Mammary epithelial cell (primary cell): ENCODE measurements at places on chromosomes 7 and 10. TPM values are rescaled to one million over a fixed set of nuclear protein-coding genes. Genes with fewer than 3 reads are reported as not detected.
A peak's percentile ranks its signal among the peaks of the same experiment; 100 is the strongest.

- DNase-seq, result no peak
Measured at GRCh38 chr10:112287844-112288243, 4.6 kb downstream of the TECTB start.

DNA sequence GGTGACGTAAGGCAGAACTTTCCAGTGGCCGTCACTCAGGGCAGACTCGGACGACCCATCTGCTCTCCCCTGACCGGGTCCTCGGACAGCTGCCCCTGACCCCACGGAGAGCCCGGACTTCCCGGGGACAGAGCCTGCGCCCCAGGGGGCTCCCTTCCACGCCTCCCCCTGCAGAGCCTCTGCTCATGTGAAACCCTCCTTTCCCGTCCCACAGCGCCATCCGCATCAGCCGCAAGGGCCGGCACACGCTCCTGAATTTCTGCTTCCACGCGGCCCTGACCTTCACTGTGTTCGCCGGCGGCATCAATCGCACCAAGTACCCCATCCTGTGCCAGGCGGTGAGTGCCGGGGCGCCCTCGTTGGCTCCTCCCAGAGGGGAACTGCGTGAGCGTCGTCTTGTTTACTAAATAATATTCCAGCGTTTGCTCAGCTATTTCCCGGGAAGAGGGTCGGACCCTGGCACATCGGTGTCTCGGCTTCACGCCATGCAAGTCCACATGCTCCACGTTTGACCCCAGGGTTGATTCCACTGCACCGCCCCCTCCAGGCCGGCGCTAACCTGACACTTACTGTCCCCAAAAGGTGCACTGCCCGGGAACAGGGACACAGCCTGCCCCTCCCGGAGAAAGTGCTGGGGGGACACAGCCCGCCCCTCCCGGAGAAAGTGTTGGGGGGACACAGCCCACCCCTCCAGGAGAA lies 10.9 kb downstream of the ADGRA1 start:
- no peak for DNase-seq

GRCh38 chr10:33553748-33554571 lies 219.5 kb upstream of the NRP1 start:
- no peak for DNase-seq

Gene ZNF488
- polyA plus RNA-seq, result 3.5 TPM

- DNase-seq, result no peak
Measured at GRCh38 chr10:133334503-133335245, 2.0 kb downstream of the CALY start.

Gene TAS2R5
- 0.37 TPM for polyA plus RNA-seq

Gene TEX36
- polyA plus RNA-seq, result not detected

DNA sequence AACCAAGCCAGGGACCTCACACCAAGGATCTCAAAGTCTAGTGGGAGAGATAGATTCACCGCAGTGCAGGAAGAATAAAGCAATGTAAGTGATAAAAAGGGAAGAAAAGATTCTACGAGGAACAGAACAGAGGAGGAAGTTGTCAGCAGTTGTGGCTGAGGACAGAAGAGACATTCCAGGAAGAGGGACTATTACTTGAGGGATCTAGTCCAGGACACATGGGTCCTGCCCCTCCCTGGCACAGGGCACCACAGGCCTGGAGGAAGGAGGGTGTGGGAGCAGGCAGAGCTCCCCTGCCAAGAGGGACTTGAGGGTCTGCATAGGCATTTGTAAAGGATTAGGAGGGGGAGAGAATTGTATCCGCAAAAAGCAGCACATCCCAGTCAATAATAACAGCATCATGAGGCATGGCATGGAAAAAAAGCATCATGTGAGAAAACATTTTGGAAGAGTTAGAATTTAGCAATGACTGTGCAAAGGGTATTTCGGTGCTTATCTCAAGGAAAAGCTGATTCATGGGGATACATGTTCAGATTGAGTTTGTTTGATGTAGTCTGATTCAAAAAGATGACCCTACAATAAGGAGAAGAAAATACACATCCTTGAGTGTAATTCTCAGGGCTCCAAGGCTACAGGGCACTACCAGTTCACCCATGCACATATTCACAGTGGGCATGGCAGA lies 12.7 kb downstream of the C10orf71 start:
- no peak for DNase-seq

DNA sequence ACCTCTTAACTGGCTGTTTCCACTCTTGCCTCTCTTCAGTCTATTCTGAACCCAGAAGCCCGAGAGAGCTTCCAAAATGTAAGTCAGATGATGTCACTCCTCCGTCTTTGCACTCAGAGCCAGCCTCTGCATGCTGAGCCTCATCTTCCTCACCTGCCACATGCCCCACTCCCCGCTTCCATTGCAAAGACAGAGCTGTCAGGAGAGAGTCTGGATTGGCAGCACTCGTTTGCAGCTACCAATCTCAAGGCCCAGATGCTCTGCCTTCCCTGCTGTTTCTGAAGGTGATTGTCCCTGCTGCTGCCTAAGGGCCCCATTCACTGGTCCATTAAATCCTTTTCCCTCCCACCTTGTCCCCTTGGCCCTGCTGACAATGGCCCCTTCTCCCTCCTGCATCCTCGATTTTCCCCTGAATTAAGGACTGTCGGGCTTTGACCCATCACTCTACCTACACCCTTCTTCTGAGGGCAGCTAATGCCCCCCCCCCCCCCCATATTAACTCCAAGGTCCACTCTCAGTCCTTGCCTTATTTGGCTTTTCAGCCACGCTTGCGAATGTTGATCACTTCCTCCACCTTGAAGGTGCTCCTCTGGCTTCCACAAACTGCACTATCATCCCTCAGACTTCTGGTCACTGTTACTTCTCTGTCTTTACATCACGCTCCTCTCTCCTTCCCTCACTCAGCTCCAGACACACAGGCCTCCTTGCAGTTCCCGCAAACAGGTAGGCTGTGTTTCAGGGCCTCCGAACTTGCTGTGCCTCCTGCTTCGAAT lies 98.5 kb downstream of the CHN2 start:
- DNase-seq, result no peak

DNA sequence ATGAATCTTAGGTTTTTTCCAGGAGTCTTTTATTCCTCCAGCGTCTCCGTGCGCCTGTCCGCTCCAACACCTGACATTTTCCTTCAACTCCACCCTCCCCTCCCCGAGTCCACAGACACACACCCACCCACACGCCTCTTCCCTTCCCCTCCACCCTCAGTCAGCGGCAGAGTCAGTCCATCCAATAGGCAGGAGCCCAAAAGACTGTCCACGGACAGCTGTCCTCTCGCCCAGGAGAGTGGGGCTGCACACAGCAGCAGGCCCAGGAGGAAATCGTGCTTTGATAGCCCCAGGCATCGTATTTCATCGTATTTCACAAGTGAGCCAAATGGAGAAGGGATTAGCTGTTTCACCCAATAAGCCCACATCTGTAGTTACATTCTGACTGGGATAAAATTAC lies 285.1 kb downstream of the ZEB1 start:
- DNase-seq, result no peak

DNA sequence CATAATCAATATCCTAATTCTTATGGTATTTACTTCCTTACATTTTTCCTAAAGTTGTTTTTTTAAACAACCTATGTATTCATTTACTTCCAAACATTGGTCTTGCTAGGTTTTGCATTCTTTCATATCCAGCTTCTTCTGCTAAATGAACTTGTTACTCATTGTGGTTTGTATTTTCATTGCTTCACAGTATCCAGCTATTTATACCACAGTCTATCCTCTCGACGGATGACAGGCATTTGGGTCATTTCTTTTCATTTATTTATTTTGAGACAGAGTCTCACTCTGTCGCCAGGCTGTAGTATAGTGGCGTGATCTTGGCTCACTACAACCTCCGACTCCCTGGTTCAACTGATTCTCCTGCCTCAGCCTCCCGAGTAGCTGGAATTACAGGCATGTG lies 66.8 kb downstream of the CCDC6 start:
- DNase-seq, result peak; percentile 48

GRCh38 chr10:58672845-58673244 lies 160.2 kb downstream of the BICC1 start:
- no peak for DNase-seq

Gene CXCL12
- not detected for polyA plus RNA-seq

DNA sequence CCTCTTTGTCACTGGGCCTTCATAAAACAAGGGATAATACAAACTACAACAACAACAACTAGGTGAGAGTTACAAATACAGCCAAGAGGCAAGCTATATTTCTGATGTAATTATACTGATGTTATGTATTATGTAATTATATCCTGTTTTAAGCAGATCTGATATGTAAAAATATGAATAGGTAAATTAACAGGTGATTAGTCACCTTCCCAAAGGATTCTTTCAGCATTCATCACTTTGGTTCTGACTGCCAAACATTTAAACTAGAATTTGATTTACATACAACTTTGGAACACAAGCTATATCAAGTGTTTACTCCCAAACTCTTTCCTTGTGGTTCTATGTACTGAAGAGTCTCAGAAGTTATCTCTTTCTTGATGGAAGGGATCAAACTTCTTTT lies 53.7 kb downstream of the BEND7 start:
- peak; percentile 49 for DNase-seq

GRCh38 chr10:132149271-132149670 lies 37.5 kb upstream of the DPYSL4 start:
- DNase-seq, result no peak

DNA sequence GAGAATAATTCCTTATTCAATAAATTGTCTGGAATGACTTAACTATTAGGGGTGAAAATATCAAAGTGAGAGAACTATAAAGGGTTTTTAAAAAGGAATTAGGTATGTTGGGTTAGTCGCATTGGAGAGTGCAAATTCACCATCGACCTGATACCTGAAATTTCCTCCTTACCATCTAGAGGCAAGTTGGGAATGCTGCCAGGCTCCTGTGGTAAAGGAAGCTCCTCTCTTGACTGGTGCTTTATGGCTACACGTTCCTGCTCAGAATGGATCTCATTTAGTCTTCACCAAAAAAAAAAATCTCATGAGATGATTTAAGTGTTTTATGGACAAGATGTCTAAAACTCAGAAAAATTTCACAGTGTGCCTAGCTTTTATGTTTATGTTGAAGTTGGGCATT lies 129.8 kb downstream of the EGFR start:
- no peak for DNase-seq
